DMS 273 treated with DMSO at 0.1 percent for 48 hours (cell line): ENCODE measurements at places on chromosomes 16 and 17.

- DNase-seq: no peak
These were observed 12.4 kb downstream of the CCDC47 start for GRCh38 chr17:63760771-63761539.

- no peak for DNase-seq
These were observed 9.2 kb upstream of the KANSL1 start for GRCh38 chr17:46202424-46202823.

GRCh38 chr17:76124582-76125390 lies 16.3 kb downstream of the FOXJ1 start:
- DNase-seq: no peak

GRCh38 chr16:82639666-82640336 lies 13.0 kb downstream of the CDH13 start:
- DNase-seq: no peak

DNA sequence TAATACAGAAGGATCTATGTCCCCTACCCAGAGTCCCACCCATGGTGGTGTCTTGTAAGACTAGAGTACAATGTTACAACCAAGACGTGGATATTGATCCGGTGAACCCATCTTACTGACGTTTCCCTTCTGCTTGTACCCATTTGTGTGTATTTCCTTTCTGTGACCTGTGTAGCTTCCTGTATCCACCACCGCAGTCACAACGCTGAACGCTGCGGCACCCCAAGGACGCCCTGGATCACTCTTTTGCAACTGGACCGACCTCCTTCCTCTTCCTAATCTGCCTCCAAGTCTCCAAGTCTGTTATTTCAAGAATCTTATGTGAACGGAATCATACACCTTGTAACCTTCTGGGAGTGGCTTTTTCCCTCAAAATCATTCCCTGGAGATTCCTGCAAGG lies 33.5 kb upstream of the CBX4 start:
- DNase-seq: no peak

GRCh38 chr16:57531253-57531575 lies 5.2 kb downstream of the CCDC102A start:
- DNase-seq: no peak

DNA sequence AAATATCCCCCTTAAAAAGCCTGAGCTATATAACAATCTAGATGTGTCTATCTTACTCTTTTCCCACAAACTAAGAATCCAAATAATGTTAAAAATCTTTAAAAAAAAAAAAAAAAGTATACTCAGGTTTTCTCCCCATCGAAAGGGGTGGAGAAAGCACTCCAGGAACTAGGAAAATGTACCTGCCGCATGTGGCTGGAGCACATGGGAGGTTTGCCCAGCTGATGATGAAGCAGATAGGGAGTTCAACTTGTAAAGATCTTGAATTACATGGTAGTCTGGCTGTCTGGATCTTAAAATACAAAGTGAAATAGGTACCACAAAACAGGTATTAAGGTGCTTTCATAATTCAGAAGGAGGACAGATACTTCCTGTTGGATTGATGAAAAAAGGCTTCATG lies 8.8 kb upstream of the SLFN14 start:
- no peak for DNase-seq

DNA sequence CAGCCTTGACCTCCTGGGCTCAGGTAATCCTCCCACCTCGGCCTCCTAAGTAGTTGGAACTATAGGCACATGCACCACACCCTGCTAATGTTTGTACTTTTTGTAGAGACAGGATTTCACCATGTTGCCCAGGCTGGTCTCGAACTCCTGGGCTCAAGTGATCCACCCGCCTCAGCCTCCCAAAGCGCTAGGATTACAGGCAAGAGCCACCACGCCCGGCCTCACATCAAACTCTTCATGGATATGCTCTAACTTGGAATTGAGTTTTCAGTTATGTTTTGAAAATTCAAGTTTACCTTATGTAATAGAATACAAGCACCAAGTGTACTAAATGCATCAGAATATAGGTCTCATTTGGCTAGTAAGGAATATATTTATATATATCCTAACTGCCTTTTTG lies 119.6 kb downstream of the BRIP1 start:
- DNase-seq: no peak

DNA sequence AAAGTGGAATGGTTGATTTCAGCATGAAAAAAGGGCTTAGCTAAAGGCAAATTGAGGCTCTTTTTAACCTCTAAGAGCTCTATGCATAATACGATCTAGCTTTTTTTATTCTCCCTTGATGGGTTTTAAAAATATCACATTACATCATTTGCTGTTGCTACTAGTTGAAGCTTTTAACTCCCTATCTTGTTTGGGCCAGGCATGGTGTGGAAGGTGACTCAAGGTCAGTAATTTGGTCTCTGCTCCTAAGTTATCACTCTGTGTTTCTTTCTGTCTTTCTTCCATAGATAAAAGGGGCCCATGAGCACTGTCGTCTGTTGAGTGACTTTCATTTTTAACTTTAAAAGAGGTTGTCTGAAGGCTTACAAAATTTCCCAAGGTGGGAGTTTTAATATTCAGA lies 58.1 kb upstream of the GOT2 start:
- no peak for DNase-seq

GRCh38 chr17:79685121-79685520 lies 45.6 kb upstream of the ENPP7 start:
- no peak for DNase-seq

DNA sequence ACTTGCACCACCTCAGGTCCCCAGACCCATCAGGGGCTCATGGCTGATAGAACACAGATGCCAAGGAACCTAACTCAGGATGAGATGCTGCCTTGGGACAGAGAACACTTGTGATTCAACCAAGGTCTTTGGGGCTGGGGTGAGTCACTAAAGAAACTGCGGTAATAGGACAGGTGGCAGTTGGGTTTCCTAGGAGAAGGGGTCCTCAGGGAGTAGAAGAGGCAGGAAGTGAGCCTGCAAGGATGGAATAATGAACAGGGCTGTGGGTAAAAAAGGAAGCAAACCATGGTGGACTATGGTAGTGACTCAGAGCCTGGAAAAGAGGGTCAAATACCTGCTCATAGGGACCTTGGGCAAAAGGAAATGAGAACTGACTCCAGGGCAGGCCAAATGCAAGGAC lies 6.5 kb upstream of the PNPO start:
- no peak for DNase-seq

GRCh38 chr16:25110387-25110947 lies 1.1 kb upstream of the LCMT1 start:
- DNase-seq: no peak

DNA sequence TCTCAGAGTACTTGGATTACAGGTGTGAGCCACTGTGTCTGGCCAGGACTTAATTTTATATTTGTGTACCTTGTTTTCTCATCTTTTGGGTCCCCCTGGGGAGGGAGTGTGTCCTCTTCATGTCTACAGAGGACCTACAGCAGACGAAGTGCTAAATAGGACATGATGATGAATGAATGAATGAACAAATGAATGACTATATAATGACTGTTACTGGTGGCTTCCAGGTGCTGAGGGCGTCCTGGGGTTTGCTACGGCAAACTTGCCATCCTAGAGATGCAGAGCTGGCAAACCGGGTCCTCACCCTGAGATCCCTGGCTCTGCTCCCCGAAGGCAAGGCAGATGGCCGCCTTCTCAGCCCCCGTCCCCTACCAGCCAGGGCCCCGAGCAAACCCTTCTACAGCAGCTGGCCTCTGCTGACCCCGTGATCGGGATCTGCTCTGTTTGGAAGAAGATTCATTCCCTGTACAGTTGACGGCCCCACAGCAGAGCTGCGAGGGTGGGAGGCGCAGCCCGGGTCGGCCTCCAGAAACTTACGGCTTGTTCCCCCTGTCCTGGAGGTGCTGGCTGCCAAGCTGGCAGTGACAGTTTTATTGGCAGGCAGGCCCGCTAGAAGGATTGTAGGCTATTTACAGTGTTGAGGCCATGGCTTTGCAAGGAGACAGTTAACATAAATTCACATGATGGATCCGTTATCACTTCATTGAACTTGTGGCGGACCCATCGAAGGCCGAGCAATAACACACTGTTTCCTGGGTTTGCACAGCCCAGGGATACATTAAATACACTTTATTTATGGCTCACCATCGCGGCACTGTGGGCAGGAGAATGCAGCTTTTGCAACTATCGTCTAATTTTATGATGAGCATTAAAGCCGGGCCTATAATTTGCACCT lies 197.7 kb upstream of the GSE1 start:
- peak; percentile 41 for DNase-seq

- no peak for DNase-seq
These were observed 236.1 kb upstream of the C16orf82 start for GRCh38 chr16:26830428-26831127.

- no peak for DNase-seq
These were observed 154.9 kb downstream of the SHCBP1 start for GRCh38 chr16:46466239-46466638.

GRCh38 chr17:51793686-51794085 lies 364.8 kb downstream of the CA10 start:
- DNase-seq: peak; percentile 29

DNA sequence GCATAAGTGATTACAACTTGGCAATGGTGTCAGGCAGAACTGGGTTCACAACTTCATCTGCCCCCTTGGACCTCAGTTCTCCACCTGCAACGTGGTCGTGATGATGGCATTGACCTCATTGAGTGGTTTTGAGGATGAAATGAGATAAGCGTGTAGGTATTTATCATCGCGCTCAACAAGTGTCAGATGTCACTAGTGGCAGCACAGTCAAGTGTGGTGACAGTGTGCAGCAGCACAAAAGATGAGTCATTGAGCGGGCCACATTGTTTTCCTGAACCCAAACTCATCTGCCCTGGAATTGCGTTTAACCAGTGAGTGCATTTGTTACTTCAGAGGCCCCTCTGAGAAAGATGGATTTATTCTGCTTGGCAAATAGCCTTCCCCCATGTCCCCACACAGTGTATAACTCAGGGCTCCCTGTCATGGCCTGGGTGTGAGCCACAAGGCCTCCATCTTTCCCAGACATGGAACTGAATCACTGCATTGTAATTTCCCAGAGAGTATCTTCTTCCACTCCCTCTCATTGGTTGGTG lies 20.9 kb downstream of the IRX3 start:
- no peak for DNase-seq

GRCh38 chr17:57772774-57773173 lies 27.7 kb upstream of the CCDC182 start:
- DNase-seq: no peak

DNA sequence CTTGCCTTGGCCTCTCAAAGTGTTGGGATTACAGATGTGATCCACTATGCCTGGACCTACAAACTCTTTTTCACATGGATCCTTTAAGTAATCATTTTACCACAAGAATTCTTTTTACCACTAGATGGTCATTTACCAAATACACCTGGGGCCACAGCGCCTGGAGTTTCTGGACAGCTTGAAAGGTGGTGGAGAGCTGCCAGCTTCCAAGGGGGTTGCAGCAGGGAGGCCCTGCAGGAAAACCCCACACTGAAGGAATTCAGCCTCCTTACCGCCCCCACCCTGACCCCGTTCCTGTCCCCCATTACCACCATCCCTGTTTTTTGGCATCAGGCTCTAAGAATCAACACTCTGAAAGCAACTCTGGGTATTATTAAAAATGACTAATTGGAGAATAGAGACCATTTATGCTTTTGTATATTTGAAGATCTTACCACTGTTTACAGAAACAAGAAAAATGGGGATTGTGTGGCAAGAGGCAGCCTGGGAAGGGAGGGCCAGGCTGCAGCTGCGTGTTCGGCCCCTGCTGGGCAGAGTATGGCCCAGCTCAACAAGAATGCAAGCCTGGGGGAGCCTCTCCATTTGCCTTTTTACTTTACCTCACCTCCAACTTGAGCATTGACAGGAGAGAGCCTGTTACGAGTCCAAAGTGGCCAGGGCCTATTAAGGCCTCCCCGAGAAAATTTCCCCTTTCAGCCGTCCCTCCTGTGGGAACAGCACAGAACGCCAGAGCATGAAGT lies 209.9 kb downstream of the ZFHX3 start:
- DNase-seq: no peak

DNA sequence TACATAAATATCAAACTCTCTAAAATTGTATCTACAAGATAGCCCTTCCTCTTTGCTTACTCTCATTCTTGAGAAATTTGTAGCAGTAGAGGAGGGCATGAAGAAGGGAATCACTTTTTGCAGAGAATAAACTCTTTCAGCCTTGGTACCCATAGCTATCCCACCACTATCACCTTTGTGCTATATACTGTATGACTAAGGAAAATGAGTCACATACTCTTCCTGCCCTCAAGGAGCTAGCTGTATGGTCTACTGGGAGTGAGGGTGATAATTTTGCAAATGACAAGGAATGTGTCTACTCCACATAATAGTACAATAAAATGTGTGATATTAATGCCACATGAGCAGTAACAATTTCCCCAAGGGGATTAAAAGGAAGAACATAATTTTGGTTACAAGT lies 184.6 kb upstream of the WSB1 start:
- no peak for DNase-seq

DNA sequence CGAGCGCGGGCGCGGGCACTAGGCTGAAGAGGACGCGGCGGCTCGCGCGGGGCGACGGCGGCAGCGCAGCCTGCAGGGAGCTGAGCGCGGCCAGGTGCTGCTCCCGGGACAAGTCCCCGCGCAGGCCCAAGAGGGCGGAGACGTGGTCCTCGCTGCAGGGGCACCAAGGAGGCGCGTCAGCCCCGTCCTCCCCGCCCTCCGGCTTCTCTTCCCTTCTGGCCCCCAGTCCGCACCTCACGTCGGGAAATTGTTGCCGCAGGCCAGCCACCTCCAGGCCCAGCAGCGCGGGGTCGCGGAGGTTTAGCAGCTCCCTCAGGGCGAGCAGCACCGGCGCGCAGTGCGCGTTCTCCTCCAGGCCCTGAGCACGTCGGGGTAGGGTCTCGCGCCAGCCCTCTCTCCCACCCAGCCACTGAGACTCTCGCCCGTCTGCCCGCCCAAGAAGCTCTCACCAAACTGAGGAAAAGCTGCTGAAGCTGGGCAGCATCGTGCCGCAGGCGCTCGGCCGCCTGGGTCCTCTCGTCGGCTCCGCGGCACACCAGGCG lies 761 bp upstream of the MATCAP1 start:
- no peak for DNase-seq

- DNase-seq: no peak
These were observed 141.9 kb downstream of the BCAS3 start for GRCh38 chr17:60819447-60820130.

DNA sequence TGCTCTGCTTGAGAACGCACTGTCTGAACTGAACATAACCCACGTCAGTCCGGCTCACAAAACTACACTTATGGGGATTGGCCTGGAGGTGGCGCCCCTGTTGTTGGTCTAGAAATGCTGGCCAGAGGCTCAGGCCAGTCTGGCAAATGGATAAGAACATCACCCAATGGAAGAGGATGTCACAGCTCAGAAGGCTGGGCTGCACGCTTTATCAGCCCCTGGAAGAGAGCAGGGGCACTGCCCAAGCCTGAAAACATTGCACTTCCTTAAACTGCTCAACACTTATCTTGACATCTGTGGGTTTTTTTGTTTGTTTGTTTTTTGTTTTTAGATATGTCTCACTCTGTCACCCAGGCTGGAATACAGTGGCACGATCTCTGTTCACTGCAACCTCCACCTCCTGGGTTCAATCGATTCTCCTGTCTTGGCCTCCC lies 24.8 kb upstream of the BPTF start:
- DNase-seq: peak; percentile 10

DNA sequence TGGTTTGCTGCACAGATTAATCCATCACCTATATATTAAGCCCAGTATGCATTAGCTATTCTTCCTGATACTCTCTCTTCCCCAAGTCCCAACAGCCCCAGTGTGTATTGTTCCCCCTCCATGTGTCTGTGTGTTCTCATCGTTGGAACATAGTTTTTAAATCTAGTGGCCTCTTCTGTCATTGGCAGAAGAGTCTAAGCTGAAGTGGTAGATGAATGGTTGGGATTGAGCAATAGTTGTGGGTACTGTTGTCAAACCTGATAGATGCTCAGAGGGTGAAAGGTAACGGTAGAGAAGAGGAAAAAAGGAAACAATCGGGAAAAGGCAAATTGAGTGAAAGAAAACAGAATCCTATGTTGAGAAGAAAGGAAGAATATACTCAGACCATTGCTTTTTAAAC lies 29.9 kb downstream of the MAP3K3 start:
- DNase-seq: no peak
